ENCODE measurements at places on chromosomes 12 and 14.

DNA sequence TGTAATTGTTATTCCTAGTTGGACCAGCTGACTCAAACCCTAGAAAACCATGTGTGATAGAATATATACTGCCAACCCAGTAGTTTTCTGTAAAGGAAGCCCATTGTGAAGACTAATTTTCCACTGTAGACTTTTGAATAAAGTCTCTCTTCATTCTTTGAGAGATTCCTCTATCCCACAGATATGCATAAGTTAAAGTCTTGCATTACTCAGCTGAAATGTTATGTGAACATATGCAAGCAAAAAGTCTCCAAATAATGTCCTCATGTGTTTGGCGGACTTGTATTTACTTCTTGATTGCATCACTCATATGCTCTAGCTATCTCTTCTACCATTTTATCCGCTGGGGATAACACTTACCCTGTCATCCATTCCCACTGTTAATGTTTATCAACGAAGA lies 35.1 kb upstream of the OTOGL start:
- DNase-seq: no peak

DNA sequence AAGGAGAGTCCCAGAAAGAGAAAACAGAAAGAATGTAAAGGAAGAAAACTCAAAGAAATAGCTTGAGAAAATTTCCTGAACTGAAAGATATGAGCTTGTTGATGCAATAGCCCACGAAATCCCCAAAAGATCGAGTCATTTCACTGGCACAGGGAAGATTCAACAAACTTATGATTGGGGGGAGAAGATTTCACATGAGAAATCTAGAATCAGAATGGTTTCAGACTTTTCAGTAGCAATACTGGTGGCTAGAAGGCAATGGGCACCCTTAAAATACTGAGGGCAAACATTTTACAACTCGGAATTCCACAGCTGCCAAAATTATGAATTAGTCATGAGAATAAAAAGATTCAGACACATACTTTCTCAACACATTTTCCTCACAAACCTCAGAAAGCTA lies 8.9 kb upstream of the KRT7 start:
- DNase-seq: no peak

DNA sequence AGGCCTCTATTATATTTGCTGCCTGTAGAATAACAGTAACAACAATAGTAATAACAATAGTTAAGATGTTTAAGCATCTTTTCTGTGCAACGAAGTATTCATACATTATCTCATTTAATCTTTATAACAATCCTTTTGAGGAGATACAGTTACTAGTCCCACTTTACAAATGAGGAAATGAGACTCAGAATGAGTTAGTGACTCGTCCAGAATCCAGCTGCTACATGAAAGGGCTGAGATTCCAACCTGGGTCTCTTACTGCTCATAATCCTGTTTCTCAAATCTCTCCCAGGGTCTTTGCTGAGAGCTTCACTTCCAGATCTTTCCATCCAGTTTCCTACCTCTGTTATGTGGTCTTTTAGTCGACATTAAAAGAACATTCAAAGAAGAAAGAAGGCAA lies 173.7 kb upstream of the TMPO start:
- no peak for DNase-seq

GRCh38 chr12:112908548-112908947 lies 1.8 kb downstream of the OAS1 start:
- DNase-seq: no peak

DNA sequence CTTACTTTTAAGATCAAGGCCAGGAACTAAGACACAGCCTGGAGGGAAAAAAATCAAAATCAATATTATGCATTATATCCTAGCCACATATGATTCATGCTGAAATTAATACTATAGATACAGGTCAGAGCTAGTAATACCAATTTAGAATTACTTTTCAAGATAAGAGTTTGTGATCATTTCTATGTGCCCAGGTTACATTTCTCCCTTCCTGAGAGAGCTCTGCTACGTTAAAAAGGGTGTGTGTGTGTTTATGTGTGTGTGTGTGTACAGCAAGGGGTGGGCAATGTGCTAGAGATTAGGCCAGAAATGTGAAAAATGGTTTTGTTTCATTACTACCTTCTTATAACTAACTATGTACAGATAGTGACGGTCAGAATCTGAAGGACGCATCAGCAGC lies 223.9 kb upstream of the FLRT2 start:
- DNase-seq: no peak

GRCh38 chr14:52150162-52150561 lies 81.3 kb upstream of the NID2 start:
- DNase-seq: no peak

Data from CD4-positive, alpha-beta T cell treated with Interleukin-12 subunit alpha and Interleukin-12 subunit beta, for 1 hour (primary cell).